ENCODE measurements at places on chromosomes 1 and 21.

GRCh38 chr1:68103884-68104554, 53.6 kb upstream of the DIRAS3 start:
- no peak for DNase-seq

GRCh38 chr1:39102537-39103327, 76.6 kb downstream of the NDUFS5 start:
- no peak for DNase-seq

- no peak for DNase-seq
Measured at GRCh38 chr1:200896531-200897196, 2.0 kb downstream of the INAVA start.

- no peak for DNase-seq
Measured at GRCh38 chr21:31132574-31133242, 94.4 kb upstream of the KRTAP19-8 start.

DNA sequence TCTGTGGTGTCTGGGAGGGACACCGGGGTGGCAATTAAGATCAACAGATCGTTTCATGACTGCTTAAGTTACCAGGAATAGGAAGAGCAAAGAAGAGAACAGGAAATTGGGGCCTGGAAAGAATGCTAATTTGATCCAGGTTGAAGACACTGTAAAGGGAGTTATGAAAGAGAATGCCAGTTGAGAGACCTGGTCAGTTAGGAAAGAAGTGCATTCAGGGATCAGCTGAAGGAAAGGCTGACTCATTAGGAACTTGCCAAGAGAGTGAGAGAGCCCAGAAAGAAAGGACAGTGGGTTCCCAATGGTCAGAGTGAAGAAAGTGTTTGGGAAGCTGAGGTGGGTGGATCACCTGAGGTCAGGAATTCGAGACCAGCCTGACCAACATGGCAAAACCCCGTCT, 119.6 kb downstream of the UBE2U start:
- no peak for DNase-seq

DNA sequence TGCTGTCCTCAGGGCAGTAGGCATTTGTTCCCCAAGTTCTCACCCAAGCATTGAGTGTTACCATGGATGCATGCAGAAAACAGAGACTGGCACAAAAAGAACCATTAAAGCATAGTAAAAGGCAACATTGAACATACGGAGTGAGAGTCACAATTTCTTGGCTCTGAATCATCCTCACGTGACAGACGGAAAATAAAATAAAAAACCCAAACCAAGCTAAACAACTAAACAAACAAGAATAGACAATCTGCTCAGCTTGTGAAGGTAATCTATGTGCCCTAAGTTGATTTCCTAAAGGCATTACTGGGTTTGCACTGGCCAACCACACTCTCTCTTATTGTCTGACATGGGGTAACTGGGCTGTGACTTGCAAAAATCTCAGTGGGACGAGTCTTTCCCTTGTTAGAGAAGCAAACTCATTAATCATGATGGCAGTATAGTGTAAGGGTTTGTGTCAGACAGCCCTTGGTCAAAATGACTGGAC, 306.0 kb downstream of the ASTN1 start:
- DNase-seq = no peak

- no peak for DNase-seq
Measured at GRCh38 chr1:169985757-169986156, 88.7 kb downstream of the KIFAP3 start.

- no peak for DNase-seq
Measured at GRCh38 chr21:33801424-33802405, 113.9 kb downstream of the ATP5PO start.

GRCh38 chr1:169217636-169218035, 111.1 kb downstream of the ATP1B1 start:
- DNase-seq = no peak

GRCh38 chr1:43460988-43461693, 7.4 kb upstream of the HYI start:
- DNase-seq = no peak

GRCh38 chr1:119602169-119602568, 45.9 kb downstream of the ZNF697 start:
- no peak for DNase-seq

Measured in muscle of arm (tissue), 14 donors.